ENCODE measurements at places on chromosomes 12 and 14.
A peak's percentile ranks its signal among the peaks of the same experiment; 100 is the strongest.

GRCh38 chr12:104746467-104747088, 211.5 kb downstream of the SLC41A2 start:
- peaks cover 81% of the 10 kb centered on the region for H3K4me1 ChIP-seq
- DNase-seq, result no peak
- H3K27me3 ChIP-seq, result no peaks in the 10 kb centered on the region
- H3K4me3 ChIP-seq, result no peak overlapping the region
- H3K36me3 ChIP-seq, result peaks cover 3% of the 10 kb centered on the region

DNA sequence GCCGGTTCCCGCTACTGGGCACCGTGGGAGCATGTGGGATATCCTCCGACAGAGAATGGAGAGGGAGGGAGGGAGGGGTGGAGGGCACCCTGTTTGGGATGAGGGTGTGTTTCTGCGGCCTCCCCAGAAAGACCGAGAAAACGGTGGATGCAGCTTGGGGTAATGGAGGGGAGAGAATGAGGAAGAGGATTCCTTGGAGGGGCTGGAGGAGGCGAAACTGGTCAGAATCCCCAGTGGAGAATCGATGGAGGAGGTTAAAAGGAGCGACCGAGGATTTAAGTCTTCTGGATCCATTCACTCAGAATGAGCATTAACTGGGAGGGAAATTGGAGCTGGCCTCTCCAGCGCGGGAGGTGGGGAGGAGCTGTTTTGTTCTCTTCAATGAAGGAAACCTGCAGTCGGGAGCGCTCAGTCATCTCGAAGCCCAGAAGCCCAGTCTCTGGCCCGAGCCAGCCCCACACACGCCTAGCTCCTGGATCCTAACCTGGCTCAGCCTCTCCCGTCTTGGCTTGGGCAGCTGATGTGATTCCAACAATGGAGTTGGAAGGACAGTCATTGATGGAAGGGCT, 581 bp downstream of the ARG2 start:
- peak overlapping the region; percentile 88 for H3K4me3 ChIP-seq
- no peak for DNase-seq
- H3K27me3 ChIP-seq, result no peaks in the 10 kb centered on the region
- H3K4me1 ChIP-seq, result peaks cover 25% of the 10 kb centered on the region
- H3K36me3 ChIP-seq, result no peaks in the 10 kb centered on the region

GRCh38 chr14:93005838-93006237, 82.9 kb downstream of the CHGA start:
- peaks cover 34% of the 10 kb centered on the region for H3K4me1 ChIP-seq
- H3K27me3 ChIP-seq, result no peaks in the 10 kb centered on the region
- no peak overlapping the region for H3K27ac ChIP-seq
- H3K36me3 ChIP-seq, result peaks cover 8% of the 10 kb centered on the region

- no peaks in the 10 kb centered on the region for H3K36me3 ChIP-seq
- no peak for DNase-seq
- no peak overlapping the region for H3K4me3 ChIP-seq
- H3K27ac ChIP-seq, result no peak overlapping the region
- H3K4me1 ChIP-seq, result no peaks in the 10 kb centered on the region
Observed at GRCh38 chr14:34732802-34733201, 18.4 kb upstream of the CFL2 start.

DNA sequence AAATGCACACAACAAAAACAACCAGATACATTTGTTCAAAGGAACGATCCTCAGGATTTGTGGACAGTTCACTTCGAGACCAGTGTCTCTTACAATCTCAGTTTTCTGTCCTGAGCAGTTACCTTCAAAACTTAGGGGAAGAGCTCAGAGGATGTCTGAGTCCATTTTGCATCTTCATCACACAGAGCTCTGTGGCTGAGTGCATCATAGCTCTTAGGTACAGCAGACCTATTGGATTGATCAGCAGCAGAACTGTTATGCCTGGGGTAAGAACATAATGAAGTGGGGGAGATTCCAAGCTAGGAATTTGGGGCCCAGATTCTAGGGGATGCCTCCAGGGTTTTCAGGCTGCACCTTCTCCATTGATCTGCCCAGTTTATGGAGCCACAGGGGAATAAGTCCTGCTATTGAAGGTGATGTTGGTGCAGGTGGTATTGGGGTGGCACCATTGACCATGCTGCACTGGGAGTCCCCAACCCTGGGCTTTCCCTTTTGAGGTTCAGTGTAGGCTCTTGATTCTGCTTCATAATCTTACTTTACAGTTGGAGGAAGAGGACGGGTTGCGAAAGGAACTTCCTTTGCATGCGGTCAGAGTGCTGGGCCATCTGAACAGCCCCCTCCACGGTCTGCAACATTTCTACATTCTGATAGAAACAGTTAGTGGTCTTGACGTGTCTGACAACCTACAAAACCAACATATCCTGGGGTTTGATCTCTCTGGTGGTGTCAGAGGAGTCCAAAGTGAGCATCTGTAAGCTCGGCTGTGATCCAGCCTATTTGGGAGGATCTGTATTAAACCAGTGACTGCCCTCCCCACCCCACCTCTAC, 112.8 kb downstream of the CHST11 start:
- peaks cover 73% of the 10 kb centered on the region for H3K4me1 ChIP-seq
- no peaks in the 10 kb centered on the region for H3K27me3 ChIP-seq
- peaks cover 10% of the 10 kb centered on the region for H3K36me3 ChIP-seq
- H3K27ac ChIP-seq, result peak overlapping the region; percentile 82
- DNase-seq, result peak; percentile 37
- H3K4me3 ChIP-seq, result peak overlapping the region; percentile 55

DNA sequence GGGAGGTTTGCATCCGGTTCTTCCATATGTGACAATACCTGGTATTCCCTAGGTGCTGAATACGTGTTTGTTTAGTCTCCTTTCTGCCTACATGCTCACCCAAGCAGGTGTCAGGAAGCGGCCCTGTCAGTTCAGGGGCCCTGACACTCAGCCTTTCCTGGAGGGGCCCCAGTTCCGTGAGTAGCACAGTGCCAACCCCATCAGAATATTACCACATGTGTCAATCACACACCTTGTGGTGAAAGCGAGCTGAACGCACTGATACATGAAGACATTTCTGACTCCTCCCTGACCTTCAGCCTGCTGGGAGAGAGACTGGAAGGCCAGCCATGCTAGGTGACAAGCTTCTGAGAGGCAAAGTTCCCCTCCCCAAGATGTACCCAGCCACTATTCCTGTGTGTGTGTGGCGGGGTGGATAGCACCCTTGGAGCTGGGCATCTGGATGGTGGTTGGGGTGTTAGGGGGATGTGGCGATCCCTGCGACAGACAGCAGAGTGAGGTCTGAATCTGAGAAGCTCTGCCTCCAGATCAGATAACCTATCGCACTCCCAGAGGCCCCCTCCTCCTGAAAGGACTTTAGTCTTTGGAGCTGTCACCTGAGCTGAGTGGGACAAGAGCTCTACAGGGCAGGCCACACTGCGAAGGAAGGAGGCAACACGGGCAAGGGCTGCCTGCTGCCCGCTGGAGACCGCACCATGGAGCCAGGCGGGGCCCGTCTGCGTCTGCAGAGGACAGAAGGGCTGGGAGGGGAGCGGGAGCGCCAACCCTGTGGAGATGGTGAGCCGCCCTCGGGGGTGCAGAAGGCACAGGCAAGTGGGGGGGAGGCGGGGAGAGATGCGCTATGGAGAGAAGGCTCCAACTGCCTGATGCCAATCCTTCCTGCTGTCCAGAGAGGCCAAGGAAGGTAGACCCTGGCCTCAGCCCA, at the start of gene SOAT2:
TSS of gene SOAT2 (plus strand) at position 604 of the 925 bp plus-strand sequence. CDS start at position 696, 92 bp downstream.
- H3K4me1 ChIP-seq, result peaks cover 25% of the 10 kb centered on the region
- peak within 1 kb of the TSS; percentile 30 for H3K27ac ChIP-seq
- DNase-seq, result no peak
- no peaks in the 10 kb centered on the region for H3K27me3 ChIP-seq
- no peak within 1 kb of the TSS for H3K4me3 ChIP-seq

GRCh38 chr12:13252616-13253015, 56.1 kb downstream of the EMP1 start:
- no peak overlapping the region for H3K27ac ChIP-seq
- H3K4me3 ChIP-seq, result no peak overlapping the region
- H3K27me3 ChIP-seq, result peaks cover 13% of the 10 kb centered on the region

GRCh38 chr12:106839333-106839732, 64.9 kb downstream of the RIC8B start:
- peaks cover 2% of the 10 kb centered on the region for H3K36me3 ChIP-seq
- H3K4me3 ChIP-seq, result no peak overlapping the region
- no peak overlapping the region for H3K27ac ChIP-seq
- no peak for DNase-seq

- peaks cover 7% of the 10 kb centered on the region for H3K27me3 ChIP-seq
- H3K4me3 ChIP-seq, result no peak overlapping the region
- DNase-seq, result no peak
- H3K27ac ChIP-seq, result no peak overlapping the region
Observed at GRCh38 chr14:96181186-96182056, 23.2 kb upstream of the BDKRB2 start.

GRCh38 chr14:19974844-19975243, 547 bp upstream of the OR4K15 start:
- no peaks in the 10 kb centered on the region for H3K27me3 ChIP-seq
- H3K4me3 ChIP-seq, result no peak overlapping the region
- no peaks in the 10 kb centered on the region for H3K36me3 ChIP-seq
- H3K27ac ChIP-seq, result no peak overlapping the region
- no peaks in the 10 kb centered on the region for H3K4me1 ChIP-seq

GRCh38 chr12:24551163-24551786, 397.6 kb downstream of the BCAT1 start:
- no peak overlapping the region for H3K27ac ChIP-seq
- peaks cover 6% of the 10 kb centered on the region for H3K4me1 ChIP-seq
- no peak for DNase-seq
- no peaks in the 10 kb centered on the region for H3K36me3 ChIP-seq
- H3K4me3 ChIP-seq, result no peak overlapping the region
- H3K27me3 ChIP-seq, result no peaks in the 10 kb centered on the region

- DNase-seq, result no peak
- H3K4me1 ChIP-seq, result peaks cover 60% of the 10 kb centered on the region
- H3K27ac ChIP-seq, result no peak overlapping the region
- no peak overlapping the region for H3K4me3 ChIP-seq
- no peaks in the 10 kb centered on the region for H3K27me3 ChIP-seq
Observed at GRCh38 chr12:51388069-51388799, 3.0 kb downstream of the GALNT6 start.

DNA sequence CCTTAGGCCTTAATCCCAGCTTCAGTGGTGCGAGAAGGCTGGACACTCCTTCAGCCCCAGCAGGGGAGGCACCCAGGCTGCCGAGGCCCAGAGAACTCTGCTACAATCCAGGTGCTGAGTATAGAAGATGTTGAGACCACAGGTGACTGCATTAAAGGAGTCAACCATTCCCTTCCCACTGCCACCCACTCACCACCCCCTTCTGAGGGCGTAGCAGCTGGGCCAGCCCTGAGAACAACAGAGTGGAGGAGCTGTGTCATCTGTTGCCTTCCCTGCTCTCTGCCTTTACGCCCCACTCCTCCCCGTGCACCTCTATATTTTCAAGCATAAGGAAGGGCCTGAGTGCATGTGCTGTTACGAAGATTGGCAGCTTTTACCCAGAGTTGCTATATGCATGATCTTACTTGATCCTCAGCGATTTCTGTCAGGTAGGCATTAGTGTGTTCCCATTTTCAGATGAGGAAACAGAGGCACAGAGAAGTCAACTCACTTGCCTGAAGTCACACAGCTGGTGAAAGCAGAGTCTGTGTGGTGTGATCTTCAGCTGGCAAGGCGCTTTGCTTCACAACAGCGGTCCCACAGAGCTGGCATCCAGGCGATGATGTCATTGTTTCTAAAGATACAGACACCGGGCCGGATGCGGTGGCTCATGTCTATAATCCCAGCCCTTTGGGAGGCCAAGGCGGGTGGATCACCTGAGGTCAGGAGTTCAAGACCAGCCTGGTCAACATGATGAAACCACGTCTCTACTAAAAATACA, 46.7 kb downstream of the RIN3 start:
- no peak overlapping the region for H3K4me3 ChIP-seq
- no peaks in the 10 kb centered on the region for H3K27me3 ChIP-seq
- H3K27ac ChIP-seq, result no peak overlapping the region
- peaks cover 35% of the 10 kb centered on the region for H3K4me1 ChIP-seq
- peaks cover 32% of the 10 kb centered on the region for H3K36me3 ChIP-seq

DNA sequence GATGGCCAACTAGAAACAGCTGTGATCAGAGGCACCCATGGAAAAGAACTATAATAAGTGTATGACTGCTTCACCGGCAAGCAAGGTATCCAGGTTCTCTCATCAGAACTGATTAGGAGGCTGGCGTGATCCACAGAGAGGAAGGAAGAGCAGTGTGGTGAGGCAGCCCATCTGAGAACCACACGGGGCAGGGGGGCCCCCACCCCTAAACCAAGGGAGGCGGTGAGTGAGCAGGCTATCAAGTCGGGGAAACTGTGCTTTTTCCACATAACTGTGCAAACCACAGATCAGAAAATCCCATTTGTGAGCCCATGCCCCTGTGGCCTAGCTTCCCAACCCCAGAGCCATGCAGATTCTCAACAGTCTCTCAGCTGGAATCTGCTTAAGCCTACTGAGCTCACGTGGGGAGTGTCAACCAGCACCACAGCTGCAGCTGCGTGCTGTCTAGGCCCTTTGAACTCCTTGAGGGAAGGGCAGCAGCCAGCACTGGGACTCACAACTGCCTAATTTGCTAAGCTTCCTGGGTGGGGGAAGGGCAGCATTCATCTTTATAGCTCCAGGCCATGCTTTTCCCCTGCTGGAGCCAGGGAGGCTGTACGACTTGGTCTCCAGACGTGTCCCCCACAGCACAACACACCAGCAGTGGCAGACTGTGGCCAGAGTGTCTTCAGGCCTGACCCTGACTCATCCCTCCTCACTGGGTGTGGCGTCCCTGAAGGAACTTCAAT, 444.4 kb upstream of the ATP2B1 start:
- H3K27me3 ChIP-seq, result no peaks in the 10 kb centered on the region
- no peak overlapping the region for H3K4me3 ChIP-seq
- H3K4me1 ChIP-seq, result no peaks in the 10 kb centered on the region
- no peak overlapping the region for H3K27ac ChIP-seq
- H3K36me3 ChIP-seq, result no peaks in the 10 kb centered on the region
- no peak for DNase-seq

GRCh38 chr14:33700052-33700451, 250.8 kb downstream of the EGLN3 start:
- H3K4me3 ChIP-seq, result no peak overlapping the region
- H3K27ac ChIP-seq, result no peak overlapping the region
- no peaks in the 10 kb centered on the region for H3K27me3 ChIP-seq
- no peaks in the 10 kb centered on the region for H3K36me3 ChIP-seq
- H3K4me1 ChIP-seq, result no peaks in the 10 kb centered on the region

DNA sequence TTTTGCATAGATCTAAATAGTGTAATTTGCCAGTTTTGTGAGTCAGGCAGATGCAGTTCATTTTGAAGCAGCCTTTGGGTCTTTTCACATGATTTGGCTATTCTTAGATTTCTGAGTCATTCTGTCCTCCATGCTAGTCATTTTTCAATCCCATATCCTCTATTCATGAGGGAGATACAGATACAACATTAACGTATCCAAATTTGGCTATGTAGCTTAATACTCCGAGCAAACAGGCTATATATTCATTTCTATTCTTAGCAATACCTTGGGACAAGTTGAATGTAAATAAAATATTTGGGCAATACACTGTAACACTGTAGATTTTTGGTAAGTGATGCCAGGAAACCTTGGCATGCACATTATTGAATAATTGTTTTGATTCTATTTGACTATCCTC, 270.7 kb upstream of the PDE3A start:
- H3K36me3 ChIP-seq, result no peaks in the 10 kb centered on the region
- H3K27me3 ChIP-seq, result no peaks in the 10 kb centered on the region
- no peak overlapping the region for H3K4me3 ChIP-seq
- no peak overlapping the region for H3K27ac ChIP-seq
- DNase-seq, result no peak

- H3K27me3 ChIP-seq, result no peaks in the 10 kb centered on the region
- no peaks in the 10 kb centered on the region for H3K4me1 ChIP-seq
- H3K27ac ChIP-seq, result no peak overlapping the region
- no peak for DNase-seq
Observed at GRCh38 chr12:19190292-19191031, 60.9 kb downstream of the PLEKHA5 start.

- H3K27ac ChIP-seq, result no peak overlapping the region
- no peaks in the 10 kb centered on the region for H3K27me3 ChIP-seq
- no peak overlapping the region for H3K4me3 ChIP-seq
- H3K36me3 ChIP-seq, result no peaks in the 10 kb centered on the region
- H3K4me1 ChIP-seq, result peaks cover 3% of the 10 kb centered on the region
Observed at GRCh38 chr12:41683513-41684240, 461.0 kb downstream of the GXYLT1 start.

Measured in activated B cell treated with CpG ODN at 0.5 μM for 24 hours (primary cell).